Hippocampal formation (tissue), 2 donors: ENCODE measurements at places on chromosomes 13 and 19.

DNA sequence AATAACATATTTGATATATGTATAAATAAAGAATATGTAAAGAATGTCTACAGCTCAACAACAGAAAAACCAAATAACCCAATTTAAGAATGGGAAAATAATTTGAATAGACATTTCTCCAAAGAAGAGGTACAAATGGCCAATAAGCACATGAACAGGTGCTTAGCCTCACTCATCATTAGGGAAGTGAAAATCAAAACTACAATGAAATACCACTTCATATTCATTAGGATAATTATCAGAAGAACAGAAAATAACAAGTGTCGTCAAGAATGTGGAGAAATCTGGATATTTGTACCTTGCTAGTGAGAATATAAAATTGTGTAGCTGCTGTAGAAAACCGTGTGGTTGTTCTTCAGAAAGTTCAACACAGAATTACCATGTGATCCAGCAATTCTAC, 8.4 kb upstream of the SUPT20H start:
- no peak for DNase-seq

DNA sequence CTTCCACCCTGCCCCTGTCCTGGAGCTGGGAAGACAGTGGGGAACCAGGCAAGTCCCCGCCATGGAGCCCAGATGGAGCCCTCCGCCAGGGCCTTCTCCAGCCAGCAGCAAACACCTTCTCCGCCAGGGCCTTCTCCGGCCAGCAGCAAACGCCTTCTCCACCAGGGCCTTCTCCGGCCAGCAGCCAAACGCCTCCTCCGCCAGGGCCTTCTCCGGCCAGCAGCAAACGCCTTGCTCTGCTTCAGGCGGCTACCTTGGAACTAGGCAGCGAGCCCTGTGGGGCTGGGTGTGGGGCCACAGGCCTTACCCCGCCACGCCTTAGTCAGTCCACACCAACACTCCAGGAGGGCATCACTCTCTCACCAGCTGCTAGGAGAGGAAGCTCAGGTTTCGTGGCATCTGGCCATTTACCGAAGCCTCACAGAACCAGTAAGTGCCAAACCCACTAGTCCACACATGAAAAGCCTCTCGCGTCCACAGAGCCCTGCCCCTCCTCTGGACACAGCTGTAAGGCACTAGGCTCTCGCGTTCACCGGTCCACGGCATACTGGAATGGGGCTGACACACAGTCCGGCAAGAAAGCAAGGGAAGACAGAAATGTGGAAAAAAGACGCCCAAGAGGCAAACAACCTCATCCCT, 41.0 kb downstream of the MLLT1 start:
- DNase-seq: no peak

GRCh38 chr19:17872251-17873001, 681 bp downstream of the SLC5A5 start:
- no peak for DNase-seq

DNA sequence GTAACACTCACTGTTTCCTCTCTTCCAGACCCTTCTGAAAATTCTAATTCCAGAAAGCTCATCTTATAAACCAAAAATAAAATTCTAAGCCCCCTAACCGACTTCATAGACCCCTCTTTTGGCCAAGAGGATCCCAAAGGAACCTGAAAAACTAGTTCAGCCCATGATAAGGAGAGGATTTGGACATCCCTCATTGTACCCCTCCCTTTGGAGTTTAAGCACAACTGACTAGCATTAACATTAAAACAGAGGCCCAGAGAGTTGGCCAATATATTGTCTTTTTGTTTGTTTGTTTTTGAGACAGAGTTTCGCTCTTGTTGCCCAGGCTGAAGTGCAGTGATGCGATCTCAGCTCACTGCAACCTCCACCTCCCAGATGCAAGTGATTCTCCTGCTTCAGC, 34.2 kb upstream of the MUC16 start:
- DNase-seq: no peak
